ENCODE measurements at places on chromosomes 7 and 10.

GRCh38 chr10:81008726-81009125, 471.0 kb downstream of the SH2D4B start:
- DNase-seq = no peak

DNA sequence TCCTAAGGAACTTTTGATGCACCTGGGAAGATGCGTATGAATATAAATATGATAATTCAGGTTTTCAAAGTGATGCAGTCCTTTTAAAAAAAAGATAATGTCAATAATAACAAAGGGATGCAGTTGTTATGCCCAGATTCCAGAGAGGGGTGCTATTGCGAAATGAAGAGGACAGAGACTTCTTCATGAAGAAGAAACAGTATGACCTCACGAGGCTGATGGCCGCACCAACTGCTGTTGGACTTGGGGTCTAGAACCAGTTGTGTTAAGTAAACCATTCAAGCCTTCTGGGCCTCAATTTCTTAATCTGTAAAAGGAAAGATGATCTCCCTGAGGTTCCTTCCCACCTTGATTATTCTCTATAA, 55.1 kb downstream of the LYZL2 start:
- no peak for DNase-seq

DNA sequence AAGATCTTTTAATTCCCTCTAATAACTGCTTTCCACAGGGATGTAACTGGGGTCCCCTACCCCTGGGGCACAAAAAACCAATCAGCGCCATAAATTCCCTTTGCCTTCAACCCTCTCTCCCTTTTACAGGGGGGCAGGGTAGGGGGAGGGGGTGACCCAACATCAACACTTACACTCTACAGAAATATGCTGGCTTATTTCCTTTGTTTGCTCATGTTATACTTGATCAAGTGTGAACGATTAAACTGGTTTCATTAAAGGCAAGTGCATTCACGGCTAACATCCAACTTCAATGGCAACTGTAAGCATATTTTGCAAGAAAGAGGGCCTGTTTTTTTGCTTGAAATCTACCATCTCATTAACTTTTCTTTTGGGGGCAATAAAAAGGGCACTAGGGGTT, 2.9 kb downstream of the CTBP2 start:
- DNase-seq = no peak

- DNase-seq = no peak
Observed at GRCh38 chr10:96502561-96503282, 11.0 kb downstream of the TLL2 start.

DNA sequence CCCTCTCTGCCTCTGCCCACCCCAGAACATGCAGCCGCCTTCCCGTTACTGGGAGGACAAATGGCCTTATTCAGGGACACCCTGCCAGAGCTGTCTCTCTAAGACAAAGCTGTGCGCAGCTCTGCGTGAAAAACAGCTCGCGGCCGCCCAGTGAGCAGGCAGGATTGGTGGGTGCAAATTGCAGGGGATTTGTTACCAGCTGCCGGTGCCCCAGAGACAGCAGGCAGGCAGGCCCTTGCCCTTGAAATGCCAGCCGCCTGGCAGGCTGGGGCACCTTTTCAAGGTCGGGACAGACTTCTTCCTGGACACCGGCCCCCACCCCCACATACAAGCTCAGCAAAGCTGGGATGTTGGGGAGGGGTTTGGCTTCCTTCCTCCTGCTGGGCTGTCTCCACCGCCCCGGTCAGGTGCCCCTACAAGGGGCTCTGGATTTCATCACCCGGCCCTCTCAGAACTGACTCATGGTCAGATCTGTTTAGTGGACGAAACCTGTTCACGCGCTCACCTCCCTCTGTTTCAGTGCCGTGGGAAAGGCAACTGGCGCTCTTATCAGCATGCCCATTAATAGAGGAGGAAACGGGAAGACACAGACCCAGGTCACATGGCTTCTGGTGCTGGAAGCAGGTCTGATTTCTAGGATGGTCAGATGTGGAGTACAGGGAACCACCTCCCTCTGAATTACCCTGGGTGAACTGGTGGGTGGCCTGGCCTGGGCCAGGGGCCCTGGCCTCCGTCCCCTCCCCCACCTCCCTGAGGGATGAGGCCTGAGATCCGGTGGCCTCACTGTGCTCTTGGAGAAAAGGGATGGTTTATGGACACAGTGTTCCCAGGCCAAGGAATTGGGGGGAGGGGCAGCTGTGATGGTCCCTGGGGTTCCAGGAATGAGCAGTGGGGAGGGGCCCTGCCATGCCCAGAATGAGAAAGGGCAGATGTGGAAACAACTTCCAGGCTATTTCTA, 123.9 kb upstream of the PPIF start:
- no peak for DNase-seq

DNA sequence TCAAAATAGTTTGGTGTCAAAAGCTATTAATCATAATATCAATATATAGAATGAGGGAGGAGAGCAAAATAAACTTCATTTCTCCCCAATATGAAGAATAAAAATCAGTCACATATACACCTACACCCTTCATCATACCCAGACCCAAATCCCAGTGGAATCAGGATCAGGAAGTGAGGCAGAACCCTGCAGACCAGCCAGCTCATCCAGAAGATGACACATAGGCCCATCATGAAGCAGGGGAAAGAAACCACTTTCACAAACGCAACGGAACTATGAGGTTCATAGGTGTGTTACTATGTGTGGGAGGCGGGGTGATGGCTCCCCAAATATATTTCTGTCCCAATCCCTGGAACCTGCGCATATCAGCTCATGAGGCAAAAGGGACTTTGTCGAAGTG, 89.0 kb downstream of the RSU1 start:
- no peak for DNase-seq

DNA sequence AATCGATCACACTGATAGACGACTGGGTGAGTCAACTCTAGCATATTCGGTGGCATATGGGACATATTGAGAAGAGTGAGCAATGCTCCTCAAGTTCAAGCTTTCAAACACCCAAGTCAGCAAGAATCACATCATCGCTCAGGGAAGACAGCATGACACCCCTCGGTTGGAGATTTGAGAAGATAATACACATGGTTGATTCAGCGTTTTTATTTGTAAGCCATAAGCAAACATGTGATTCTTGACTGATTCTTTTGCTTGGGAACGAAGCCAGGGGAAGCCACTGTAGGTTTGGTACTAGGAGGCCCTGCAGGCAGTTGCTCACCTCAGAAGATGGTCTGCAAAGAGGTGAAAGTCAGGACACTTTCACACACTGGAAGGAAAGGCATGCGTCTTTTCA, 12.6 kb downstream of the UCMA start:
- no peak for DNase-seq

- DNase-seq = no peak
Observed at GRCh38 chr7:6409944-6410693, 37.6 kb downstream of the DAGLB start.

DNA sequence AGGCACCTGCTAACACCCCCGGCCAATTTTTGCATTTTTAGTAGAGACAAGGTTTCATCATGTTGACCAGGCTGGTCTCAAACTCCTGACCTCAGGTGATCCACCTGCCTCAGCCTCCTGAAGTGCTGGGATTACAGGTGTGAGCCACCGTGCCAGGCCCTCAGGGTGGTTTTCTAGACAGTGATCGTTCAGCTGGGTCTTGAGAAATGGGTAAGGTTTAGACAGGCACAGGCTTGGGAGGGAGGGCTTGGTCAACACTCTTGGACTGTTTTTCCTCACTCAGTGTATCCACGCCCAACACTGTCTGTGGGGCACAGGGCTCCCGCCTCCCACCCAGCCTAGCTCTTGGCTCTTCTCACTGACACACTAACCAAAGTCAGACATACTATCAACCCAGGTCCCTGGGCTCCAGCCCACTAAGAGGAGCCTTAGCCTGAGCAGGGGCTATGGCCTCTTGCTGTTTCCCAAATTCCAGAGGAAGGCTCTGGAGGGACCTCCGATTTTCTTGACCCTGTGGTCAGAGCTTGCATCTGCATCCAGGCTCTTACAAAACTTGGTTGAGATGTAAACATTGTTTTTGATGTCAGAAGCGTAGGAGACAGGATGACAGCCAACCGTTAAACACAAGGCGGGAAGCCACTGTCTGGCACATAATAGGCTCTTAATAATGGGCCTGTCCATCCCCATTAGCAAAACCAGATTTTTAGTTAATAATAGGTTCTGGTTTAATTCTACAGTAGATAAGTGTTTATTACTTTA, 143.9 kb downstream of the PRKAG2 start:
- DNase-seq = no peak

GRCh38 chr10:49297818-49298670, 926 bp upstream of the C10orf71 start:
- DNase-seq = no peak

- no peak for DNase-seq
Observed at GRCh38 chr10:69088471-69088769, 517 bp downstream of the SRGN start.

GRCh38 chr10:24869354-24870015, 82.9 kb downstream of the PRTFDC1 start:
- no peak for DNase-seq

GRCh38 chr7:44326261-44327125, 1.1 kb upstream of the CAMK2B start:
- DNase-seq = no peak

GRCh38 chr7:90190995-90191394, 20.5 kb upstream of the STEAP2 start:
- DNase-seq = no peak

- DNase-seq = no peak
Observed at GRCh38 chr7:12963435-12963834, 276.0 kb downstream of the ARL4A start.

- DNase-seq = no peak
Observed at GRCh38 chr7:82549616-82550285, 106.2 kb upstream of the CACNA2D1 start.

GRCh38 chr7:117312593-117313580, 10.0 kb downstream of the WNT2 start:
- no peak for DNase-seq

DNA sequence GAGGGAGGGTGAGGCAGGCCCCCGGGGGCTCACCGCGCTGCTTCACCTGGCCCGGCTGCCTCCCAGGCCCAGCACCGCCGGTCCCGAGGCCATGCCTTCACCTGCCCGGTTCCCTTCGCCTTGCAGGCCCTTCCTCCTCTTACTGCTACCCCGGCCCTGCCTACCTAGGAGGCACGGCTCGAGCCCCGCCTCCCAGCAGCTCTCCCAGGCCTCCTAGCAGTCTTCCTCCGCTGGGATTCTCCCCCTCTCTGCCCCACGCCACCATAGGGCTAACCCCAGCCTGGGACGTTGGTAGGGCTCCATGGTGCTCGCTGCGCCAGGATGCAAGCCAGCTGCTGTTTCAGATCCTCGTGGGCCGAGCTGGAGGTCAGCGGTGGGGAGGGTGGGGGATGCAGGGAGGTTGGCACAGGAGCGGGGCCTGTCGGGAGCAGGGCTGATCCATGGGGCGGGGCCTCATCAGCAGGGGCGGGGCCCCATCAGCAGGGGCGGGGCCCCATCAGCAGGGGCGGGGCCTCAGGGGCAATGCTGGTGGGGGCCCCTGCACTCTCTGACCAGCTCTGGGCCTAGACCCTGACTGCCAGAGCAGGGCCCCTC, 63.3 kb downstream of the RASGEF1A start:
- DNase-seq = peak; percentile 52

- DNase-seq = no peak
Observed at GRCh38 chr10:3779158-3779741, 5.8 kb downstream of the KLF6 start.

DNA sequence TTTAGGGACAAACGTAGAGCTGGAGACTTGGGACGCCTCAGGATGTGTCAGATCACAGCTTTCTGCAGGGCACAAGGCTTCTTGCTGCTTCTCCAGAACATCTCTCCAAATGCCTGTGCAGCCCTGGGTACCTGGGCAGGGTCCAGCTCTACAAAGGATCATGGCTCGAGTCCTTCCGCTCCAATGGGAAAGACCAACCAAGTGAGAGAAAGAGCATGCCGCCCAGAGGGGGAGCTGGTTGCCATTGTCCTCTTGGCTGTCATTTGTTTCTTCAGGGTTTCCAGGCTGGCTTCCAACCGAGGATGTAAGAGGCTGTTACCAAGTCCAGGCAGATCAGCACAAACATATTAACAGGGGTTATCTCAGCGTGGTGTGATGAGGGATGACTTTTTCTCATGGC, 5.6 kb upstream of the LEP start:
- DNase-seq = no peak

DNA sequence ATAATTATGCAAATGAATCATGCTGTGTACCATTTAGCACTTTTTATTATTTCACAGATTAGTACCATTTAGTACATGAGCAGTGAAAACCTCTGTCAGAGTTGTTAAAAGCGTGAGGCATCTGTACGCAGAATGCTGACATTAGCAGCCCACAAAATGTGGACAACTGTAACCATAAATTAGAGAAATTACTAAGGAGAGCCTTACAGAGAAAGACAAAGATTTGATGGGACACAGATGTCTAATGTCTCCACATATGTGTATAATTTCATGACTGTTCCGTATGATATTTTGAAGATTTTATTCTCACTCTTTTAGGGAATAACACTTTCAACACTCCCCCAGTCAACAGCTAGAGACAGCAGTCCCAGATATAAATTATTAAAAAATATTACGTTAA, 414.0 kb upstream of the ANKRD30A start:
- no peak for DNase-seq

DNA sequence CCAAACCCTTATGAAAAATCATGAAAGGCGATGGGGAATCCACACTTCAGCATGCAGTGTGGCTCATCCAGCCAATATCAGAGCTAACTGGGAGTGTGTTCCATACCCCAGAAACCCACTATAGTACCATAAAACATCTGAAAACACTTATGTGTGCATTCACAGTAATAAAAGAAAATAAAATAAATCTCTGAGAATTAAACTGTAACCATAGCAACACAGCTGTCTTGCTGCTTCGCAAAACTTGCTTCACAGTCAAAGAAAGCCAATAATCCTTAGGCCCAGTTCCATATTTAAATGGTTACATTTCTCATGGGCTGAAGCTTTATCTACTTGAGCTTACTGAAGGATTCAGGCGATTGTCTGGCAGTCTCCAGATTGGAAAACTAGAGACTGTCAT, 19.9 kb upstream of the POLR1F start:
- no peak for DNase-seq

DNA sequence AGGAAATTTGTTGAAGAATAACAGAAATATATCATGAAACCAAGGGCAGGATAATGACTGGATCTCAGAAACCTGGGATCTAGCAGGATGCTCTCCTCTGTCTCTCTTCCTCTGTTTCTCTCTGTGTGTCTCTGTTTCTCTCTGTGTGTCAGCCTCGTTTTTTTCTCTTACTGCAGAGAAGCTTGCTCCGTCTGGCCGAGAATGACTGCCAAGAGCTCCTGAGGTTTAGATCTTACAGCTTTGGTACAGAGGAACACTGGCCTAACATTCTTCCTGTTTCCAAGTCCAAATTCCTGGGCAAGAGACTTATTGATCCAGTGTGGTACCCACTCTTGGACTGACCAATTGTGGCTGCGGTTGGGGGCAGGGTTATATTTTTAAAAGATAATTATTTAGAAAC, 564.0 kb downstream of the XPNPEP1 start:
- no peak for DNase-seq

GRCh38 chr10:79013406-79013987, 55.3 kb upstream of the ZMIZ1 start:
- no peak for DNase-seq

DNA sequence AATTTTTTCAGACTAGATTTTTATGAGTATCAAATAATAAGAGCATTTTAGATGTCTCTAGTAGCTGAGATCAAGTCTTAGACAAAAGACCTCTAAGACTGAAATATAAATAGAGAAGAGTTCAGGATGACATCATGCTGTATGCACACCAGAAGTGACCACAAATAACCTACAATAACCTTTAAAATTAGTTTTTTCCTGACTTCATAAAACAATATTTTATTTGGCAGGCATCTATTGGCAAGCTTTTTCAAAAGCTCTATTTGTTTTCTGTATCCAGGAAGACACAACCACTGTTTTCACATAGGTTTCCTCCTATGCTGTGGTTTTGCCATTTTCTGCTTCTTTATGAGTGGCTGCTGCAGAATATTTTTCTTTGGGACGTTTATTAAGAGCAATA, 359.1 kb downstream of the CRPPA start:
- no peak for DNase-seq

Measured in GM20000 (cell line).